ENCODE measurements at places on chromosomes 2 and 18.

DNA sequence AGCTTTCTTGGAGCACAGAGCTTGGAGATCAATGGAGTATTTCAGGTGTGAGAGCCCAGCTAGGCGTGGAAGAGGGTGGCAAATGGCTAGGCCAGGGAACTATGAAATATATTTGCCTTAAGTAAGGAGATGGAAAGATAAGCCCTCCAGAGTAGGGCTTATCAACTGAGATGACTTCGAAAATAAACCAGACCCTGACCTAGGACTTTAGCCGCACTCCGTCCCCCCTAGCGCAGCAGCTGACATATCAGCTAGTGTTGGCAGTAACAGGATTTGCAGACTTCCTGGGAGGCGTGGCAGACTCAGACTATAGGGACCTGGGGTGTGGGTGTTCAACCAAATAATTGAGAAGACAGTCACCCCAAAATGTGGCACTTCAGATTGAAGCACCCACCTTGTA, 127.7 kb upstream of the EPAS1 start:
- no peak for DNase-seq

DNA sequence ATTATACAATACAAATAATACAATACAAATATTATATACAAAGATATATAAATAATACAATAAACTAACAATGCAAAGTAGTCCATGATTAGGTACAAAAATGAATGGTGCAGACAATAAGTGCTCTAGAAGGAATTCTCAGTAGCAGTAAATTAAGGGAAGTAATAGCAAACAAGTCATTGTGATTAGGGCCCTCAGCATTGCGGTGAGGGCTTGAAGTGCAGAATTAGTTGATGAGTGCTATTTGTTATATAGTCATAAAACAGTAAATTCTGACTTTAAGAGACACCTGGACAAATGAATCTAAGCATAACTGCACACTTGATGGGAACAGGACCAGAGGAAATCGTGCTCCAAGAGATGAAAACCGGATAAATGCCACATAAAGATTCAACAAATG, 74.9 kb downstream of the ANKRD44 start:
- DNase-seq, result no peak

- DNase-seq, result no peak
Observed at GRCh38 chr2:50627505-50627904, 404.4 kb downstream of the NRXN1 start.

- no peak for DNase-seq
Observed at GRCh38 chr2:157488877-157489276, 45.0 kb upstream of the CYTIP start.

- DNase-seq, result no peak
Observed at GRCh38 chr2:240024766-240025165, 376 bp downstream of the NDUFA10 start.

GRCh38 chr2:65165558-65165957, 35.7 kb upstream of the RAB1A start:
- DNase-seq, result no peak

DNA sequence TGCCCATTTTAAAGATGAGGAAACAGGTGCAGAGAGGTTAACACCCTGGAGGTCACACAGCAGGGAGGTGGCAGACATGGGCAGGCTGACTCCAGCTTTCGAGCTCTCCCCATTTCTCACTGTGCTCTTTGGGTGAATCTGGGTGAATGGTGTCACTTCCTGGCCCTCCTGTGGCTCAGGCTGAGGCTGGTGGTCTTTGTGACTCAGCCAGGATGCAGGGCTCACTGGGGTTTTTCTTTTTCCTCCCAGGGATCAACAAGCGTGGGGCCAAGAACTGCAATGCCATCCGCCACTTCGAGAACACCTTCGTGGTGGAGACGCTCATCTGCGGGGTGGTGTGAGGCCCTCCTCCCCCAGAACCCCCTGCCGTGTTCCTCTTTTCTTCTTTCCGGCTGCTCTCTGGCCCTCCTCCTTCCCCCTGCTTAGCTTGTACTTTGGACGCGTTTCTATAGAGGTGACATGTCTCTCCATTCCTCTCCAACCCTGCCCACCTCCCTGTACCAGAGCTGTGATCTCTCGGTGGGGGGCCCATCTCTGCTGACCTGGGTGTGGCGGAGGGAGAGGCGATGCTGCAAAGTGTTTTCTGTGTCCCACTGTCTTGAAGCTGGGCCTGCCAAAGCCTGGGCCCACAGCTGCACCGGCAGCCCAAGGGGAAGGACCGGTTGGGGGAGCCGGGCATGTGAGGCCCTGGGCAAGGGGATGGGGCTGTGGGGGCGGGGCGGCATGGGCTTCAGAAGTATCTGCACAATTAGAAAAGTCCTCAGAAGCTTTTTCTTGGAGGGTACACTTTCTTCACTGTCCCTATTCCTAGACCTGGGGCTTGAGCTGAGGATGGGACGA, 13.2 kb downstream of the ITM2C start:
- DNase-seq, result peak; percentile 62

DNA sequence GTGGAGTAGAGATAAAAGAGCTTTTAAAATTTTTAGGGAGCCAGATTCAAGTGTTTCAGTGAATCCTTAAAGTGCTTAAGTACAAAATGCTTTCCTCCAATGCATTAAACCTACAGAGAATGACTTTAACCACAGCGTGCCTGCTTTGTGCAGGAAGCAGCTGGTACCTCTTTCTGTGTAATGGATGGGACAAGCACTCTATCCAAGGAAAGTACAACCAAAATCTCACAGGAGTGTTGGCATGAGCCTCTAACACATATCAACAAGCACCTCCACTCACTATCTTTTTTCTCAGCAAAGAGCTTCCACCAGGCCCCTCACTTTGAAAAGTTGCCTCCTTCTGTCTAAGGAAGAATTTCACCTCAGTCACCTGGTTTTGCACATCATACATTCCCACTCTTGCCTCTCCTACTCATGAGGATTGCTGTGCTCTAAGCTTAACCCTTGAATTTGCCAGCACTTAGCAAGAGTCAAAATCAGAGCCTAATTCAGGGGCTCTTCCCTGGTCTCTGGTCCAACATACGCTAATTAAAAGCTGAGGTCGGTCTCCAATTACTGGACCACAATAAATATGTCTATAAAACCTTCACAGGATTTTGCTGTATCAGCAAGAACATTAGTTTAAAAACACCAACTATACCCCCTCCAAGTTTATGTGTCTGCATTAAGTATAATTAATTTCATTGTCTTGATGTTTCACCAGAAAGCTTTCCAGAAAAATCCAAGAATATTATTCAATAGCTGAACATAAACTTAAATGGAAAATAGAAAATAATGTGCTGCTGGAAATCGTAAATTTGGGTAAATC, 68.9 kb downstream of the ZNF521 start:
- no peak for DNase-seq

- DNase-seq, result no peak
Observed at GRCh38 chr2:234142530-234142929, 92.0 kb downstream of the SPP2 start.

DNA sequence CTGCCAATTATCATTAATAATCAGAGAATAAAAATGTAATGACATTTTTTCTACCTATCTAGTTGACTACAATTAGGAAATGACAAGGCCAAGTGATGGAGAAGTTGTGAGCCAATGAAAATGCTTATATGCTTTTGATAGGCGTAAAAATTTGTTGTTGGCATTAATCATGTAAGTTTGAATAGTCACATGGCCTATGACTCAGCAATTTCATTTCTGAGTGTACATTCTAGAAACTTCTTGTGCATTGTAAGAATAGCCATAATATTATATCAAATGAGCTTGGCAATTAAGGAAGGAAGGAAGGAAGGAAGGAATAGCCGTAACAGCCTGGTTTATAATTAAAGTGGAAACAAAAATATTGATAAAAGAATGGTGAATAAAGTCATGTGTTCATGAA, 179.9 kb downstream of the PTH2R start:
- no peak for DNase-seq

GRCh38 chr2:158255257-158255656, 153.6 kb downstream of the UPP2 start:
- DNase-seq, result no peak

GRCh38 chr2:28407131-28407975, 14.7 kb downstream of the FOSL2 start:
- DNase-seq, result peak; percentile 35

GRCh38 chr18:54335638-54336173, 22.0 kb downstream of the STARD6 start:
- DNase-seq, result no peak

- no peak for DNase-seq
Observed at GRCh38 chr18:45590036-45590886, 25.0 kb upstream of the SLC14A2 start.

DNA sequence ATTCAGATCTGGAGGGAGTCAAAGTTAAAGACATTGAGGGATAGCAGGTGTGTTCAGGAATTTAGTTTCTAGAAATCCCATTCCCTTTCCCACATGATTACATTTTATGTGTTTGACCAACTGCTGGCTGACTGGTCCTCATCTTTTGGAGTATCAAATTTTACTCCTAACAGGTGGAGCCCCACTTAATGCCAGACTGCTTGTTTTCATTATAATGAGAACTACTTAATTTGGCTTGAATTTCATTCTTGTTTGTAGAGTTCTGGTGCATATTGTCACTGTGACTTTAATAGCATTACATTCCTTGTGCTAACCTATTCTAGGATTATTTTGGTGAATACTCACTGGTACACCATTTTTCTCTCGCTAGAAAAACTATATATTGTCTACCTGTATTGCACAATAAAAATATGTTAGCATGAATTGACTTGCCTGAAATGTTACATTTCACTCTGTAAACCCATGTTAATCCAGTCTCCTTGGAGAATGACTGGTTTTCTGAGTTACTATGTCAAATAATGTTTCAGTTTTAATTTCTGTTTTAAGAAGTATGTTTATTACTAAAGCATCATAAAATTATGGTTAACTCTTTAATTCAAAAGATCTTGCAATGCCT, 98.2 kb downstream of the TANC1 start:
- DNase-seq, result no peak

- no peak for DNase-seq
Observed at GRCh38 chr2:196404276-196404675, 232.9 kb upstream of the STK17B start.

DNA sequence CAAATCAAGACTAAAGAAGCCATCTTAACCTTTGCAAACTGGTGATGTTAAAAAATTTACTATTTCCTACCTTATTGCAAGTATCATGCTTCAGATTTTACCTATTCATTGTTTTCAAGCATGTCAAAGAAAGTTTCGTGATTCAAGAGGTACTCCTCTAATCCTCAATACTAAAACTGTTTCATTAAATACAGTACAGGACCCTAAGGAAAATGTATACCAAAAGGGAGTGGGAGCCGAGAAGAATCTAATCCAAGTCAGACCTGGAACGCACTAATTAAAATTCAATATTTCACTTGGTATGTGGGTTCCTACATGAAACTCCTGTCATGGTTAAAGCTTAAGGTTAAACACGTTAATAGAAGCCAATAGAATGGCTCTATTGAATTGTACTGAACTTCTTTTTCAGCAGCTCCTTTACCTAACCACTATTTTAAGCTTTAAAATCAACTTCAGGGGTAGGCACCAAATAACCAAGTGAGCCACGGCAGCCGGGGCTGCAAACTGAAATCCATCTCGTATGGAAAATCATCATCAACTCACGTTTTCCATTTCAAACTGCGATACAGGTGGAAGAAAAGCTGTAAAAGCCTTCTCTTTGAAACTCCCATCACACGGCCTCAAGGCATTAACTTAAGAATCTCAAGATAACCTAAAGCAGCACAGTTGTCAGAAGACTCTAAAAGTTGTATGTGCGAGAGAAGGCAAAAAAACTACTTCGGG, 188.8 kb downstream of the ZEB2 start:
- DNase-seq, result no peak

DNA sequence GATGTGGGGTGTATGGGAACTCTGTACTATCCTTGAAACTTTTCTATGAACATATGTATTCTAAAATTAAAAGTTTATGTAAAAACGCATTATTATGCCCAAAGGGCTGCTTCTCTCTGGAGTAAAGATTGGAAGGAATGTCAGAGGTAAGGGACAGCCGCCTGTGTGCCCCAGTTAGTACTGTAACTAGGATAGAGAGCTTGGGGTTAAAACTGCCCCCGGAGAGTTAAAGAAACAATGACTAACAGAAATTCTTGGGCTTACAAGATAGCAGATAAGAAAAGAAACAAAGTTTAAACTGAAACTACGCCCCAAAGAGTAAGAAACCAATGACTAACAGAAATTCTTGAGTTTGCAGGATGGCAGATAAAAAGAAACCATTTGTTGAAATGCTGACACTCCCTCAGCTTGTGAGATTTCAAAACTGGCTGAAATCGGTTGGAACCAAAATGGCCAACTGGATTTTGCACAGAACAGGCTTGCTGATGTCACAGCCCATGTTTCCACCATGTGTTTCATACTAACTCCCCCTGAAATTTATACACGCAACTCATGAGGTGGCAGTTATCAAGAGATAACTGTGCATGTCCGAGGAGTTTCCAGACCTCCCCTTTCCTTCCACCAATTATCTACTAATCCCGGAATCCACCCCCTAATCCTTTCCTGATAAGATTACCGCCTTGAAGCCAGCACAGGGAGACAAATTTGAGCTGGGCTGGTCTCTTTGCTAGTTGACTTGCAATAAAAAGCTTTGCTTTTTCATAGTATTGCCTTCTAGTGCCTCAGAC, 8.7 kb upstream of the TXNDC2 start:
- DNase-seq, result no peak

GRCh38 chr2:175523001-175523400, 341.5 kb upstream of the ATP5MC3 start:
- DNase-seq, result no peak

DNA sequence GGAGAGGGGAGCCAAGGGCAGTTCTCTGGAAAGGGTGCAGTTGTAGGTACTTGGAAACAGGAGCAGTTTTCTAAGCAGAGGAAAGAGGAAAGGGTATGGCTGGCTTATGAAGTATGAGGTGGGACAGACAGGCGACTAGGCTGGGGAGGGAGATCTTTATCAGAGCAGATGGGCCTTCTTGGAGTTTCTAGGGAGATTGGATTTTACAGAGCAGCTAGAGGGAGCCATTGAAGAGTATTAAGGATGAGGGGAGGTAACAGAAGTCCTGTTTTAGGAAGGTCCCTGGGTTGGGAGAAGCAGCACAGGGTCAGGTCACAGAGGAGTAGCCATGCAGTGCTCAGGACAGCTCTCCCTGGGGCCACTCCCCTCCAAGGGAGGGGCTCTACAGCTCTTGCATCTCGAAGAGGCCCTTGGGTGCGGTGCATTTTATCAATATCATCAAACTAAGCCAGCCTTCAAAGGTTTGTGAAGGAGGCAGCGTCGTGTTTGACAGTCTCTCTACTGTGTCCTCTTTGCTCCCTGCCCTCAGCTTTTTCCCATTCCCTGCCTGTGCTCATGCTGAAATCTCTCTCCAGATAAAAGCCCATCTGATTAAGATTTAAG, 154.3 kb downstream of the SETBP1 start:
- no peak for DNase-seq

- no peak for DNase-seq
Observed at GRCh38 chr2:124753842-124754241, 728.8 kb downstream of the CNTNAP5 start.

GRCh38 chr2:47089083-47089464, 66.0 kb downstream of the STPG4 start:
- no peak for DNase-seq
